ENCODE measurements at places on chromosomes 4 and X.

- no peak for DNase-seq
Observed at GRCh38 chrX:53768451-53768850, 81.9 kb upstream of the HUWE1 start.

- DNase-seq = no peak
Observed at GRCh38 chr4:108126806-108127205, 41.9 kb downstream of the LEF1 start.

- DNase-seq = no peak
Observed at GRCh38 chr4:57265831-57266582, 155.8 kb upstream of the IGFBP7 start.

DNA sequence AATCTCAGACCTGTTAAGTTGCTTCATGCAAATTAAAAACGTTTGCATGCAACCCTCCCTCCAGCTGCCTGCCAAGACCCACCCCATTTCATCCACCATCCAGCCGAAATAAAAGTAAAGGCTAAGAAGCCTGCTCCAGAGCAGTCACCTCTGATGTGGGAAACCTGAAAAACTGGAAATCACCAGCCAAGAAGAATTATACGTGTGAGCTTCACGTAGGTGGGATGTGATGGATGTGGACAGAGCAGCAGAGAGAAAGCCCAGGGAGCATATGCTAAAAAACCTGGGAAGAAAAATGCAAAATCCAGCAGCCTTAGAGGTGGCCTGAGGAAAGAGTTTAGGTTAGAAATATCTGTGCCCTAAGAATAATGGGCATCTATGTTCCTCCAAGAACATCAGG, 160.6 kb upstream of the STS start:
- no peak for DNase-seq

GRCh38 chr4:146462251-146462650, 59.5 kb downstream of the SLC10A7 start:
- no peak for DNase-seq

Data from right atrium auricular region (tissue), 2 donors.